ENCODE measurements at places on chromosomes 3 and 15.

- no peak for DNase-seq
These were observed 74.2 kb downstream of the GTF2E1 start for GRCh38 chr3:120816728-120817127.

- DNase-seq: no peak
These were observed 5.9 kb downstream of the ZSCAN2 start for GRCh38 chr15:84606653-84607120.

DNA sequence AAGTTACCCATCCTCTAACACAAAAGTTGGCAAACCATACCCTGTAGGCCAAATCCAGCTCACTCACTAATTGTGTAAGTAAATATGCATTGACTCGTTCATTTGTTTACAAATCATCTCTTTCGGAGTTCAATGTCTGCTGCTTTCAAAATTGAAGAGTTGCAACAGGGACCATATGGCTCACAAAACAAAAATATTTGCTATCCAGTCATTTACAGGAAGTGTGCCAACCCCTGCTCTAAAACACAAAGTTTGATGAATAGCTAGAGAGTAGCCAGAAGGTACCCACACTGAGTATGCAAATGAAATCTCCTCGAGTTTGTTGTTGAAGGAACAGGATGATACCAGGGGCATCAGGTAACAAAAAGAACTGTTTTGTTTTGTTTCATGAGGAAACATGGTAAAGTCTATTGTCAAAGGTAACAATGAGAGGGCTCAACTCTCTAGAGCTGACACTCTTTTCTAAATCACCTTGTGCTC lies 236.2 kb upstream of the THBS1 start:
- DNase-seq: no peak

DNA sequence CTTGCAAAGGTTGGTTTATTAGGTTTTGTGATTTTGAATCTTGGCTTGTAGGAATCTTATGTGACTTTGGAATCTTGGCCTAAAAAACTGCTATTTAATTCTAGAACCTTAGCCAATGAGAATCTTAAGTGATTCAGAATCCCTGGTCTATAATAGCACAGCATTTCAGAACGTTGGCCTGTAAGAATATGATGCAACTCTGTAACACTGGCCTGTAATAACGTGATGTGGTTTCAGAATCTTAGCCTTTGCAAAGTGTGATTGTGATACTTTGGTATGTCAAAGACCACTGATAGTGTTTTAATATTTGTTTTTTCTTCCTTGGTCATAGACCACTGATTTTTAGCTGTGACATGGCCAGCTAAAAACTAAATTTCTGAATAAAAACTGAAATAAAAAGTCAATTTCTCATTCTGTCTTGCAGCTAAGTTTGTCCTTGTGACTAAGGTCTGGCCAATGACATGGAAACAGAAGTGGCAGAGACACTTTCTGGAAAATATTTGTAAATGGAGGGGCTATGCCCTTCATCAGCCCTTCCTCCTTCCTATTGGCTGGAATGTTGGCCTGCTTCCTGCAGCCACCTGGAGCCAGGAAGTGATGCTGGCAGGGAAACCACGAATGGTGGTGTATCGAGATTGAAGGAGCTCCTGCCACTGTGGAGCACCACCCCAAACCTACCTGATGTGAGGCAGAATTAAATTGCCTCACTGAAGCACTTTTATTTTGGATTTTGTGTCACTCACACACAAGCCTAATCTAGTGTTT lies 42.3 kb upstream of the CORO2B start:
- DNase-seq: no peak

DNA sequence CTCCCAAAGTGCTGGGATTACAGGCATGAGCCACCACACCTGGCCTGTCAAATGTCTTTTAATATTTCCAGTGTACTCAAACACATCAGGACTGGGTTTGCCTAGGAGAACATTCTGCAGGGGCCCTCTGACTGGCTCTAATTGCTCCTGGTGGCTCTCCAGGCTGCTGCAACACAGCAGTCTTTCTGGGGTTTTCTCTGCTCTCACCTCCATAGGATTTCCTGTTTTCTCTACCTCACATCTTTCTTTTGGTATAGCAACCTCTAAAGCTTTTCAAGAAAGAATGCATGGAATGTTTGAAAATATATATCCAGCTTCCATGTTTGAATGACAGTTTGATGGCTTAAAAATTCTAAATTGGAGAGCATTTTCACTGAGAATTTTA lies 83.3 kb upstream of the IGSF10 start:
- no peak for DNase-seq

GRCh38 chr15:44485880-44486279 lies 51.1 kb upstream of the EIF3J start:
- DNase-seq: no peak

DNA sequence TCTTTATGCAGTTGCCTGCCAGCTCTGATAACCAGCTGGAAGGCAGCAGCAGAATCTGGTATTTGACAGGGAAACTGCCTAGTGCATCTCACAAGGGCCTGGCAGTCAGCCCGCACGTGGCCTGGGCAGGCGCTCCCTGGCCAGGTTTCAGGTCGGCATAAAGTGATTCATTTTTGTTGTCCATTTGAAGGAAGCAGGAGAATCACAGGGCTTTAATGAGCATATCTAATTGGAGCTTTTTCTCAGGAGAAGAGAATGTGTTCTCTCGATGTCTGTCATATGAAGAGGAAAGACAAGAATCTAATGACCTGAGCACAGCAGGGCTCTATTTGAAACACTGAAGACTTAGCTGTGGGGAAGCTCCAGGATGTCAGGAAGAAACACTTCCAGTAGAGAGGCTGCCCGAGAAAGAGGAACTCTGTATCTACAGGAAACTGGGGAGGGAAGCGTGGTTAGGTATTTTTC lies 98.8 kb upstream of the MB21D2 start:
- no peak for DNase-seq

- DNase-seq: no peak
These were observed 87.4 kb downstream of the CRTC3 start for GRCh38 chr15:90617171-90617570.

GRCh38 chr15:25767356-25768151 lies 95.6 kb downstream of the ATP10A start:
- DNase-seq: no peak

DNA sequence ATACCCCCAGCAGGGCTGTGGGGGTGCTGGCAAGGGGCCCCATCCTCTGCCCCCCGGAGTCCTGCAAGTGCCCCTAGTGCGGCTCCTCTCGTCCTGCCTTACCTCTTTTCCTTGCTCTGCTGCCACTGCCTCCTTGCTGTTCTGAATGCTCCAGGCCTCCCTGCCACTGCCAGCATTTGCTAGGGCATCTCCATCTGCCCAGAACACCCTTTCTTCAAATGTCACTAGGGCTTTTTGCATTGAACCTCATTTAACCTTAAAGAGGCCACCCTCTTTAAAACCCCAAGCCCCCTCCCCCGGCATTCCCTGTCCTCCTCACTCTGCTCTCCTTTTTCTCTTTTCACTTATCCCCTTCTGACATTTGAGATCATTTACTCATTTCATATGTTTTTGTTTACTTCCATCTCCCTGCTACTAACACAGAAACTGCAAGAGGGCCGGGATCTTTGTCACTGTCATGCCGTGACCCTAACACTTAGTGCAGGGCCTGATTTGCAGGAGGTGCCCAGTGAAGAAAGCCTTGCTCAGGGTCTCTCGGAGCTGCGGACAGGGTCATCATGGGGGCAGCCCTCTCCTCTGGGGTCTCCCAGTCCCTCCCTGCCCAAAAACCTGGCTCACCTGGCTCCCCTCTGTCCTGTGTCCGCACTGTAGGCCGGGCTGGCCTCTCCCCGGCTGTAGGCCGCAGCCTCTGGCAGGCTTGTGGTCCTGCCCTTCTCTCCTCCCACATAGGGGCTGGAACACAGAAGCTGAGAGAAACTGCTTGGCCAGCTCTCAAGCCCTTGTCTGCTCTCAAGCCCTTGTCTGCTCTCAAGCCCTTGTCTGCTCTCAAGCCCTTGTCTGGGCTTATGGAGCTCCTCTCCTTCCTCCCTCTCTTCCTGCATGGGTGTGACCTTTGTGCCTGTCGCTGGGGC lies at the start of gene ACOX2:
Gene ACOX2, minus strand, starts transcription at position 690 of the 911 bp plus-strand sequence. CDS start 2,084 bp downstream, outside the sequence.
- no peak for DNase-seq

DNA sequence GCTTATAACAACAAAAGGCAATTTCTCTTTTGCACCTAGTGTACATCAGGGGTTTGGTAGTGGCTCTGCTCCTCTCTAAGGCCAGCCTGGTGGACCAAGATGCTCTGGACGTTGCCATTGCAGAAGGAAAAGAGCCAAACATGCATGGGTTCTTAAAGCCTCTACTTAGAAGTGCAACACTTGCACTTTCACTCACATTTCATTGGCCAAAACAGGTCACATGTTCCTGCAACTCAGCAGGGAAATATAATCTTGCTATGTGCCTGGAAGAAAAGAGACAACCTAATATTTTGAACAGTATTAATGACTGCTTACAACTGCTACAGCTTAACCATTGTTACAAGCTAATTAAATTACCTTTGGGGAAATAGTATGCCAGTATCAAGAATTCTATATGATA lies 182.9 kb downstream of the IL5RA start:
- DNase-seq: no peak

- DNase-seq: no peak
These were observed 8.8 kb downstream of the EIF2AK4 start for GRCh38 chr15:39942753-39943150.

DNA sequence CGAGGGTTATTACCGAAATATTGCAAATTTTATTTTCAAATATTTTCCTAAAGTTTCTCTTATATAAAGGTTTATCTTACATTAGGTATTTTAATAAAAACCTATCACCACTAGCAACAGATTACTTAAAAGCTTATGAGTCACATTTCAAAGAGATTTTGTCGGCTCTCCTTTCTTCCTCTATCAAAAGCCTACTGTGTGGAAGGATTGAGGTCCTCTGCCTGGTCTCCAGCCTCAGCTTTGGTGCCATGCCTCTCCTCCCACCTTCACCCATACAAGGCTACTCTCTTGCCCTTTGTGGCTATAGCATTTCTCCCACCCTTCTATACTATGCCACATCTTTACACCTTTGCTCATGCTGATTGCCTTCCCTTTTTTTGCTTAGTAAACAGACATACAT lies 199.3 kb downstream of the TNIK start:
- DNase-seq: no peak

DNA sequence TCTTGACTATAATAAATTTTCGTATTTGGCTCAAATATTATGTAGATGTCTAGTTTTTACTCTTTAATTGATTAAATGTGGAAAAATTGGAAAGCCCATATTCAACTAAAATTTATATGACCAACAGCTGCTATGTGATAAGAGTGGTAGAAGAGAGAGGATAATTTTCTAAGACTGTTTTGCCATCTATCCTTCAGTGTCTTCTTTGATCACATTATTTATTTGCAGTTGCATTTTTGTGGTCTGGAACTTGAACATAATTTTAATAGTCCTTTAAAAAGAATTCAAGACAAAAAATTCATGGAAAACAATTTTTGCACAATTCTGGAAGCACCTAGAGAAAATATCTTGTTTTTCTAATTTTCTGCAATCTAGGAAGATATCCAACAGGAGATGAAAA lies 213.3 kb upstream of the THBS1 start:
- DNase-seq: no peak

- no peak for DNase-seq
These were observed 24.3 kb upstream of the SV2B start for GRCh38 chr15:91075739-91076138.

DNA sequence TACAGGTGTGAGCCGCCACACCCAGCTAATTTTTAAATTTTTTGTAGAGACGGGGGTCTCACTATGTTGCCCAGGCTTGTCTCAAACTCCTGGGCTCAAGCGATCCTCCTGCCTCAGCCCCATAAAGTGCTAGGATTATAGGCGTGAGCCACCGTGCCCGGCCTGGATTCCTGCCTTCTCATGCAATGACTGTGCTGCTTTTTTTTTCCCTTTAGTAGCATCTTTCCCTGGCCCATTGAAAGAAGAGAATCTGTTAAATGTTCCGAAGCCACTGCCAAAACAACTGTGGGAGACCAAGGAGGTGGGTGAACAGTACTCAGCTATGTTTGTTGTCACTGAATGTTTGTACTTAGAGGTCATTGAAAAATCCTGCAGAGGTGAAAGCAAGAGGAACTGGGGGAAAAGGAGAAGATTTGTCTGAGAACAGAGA lies 88.0 kb downstream of the CRTC3 start:
- DNase-seq: no peak

DNA sequence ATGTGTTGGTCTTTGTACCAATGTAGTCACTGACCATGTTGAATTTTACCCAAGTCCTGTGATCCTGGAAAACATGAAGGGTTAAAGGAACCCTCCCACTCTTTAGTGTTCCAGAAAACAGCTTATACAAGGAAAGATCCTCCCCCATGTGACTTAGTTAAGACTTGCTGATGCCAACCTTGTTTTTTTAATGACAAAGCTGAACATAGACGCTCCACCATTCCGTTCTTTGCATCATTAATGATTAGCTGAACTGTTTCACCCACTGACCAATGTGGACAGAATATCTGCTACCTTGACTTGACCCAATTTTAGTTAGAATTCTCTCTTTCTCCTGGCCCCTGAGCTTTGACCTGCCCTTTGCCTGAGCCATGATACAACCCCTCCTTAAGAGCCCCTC lies 3.5 kb upstream of the WDR72 start:
- no peak for DNase-seq

- no peak for DNase-seq
These were observed 90.8 kb downstream of the CRTC3 start for GRCh38 chr15:90620379-90621067.

GRCh38 chr3:161310649-161311423 lies 60.5 kb downstream of the SPTSSB start:
- DNase-seq: no peak

DNA sequence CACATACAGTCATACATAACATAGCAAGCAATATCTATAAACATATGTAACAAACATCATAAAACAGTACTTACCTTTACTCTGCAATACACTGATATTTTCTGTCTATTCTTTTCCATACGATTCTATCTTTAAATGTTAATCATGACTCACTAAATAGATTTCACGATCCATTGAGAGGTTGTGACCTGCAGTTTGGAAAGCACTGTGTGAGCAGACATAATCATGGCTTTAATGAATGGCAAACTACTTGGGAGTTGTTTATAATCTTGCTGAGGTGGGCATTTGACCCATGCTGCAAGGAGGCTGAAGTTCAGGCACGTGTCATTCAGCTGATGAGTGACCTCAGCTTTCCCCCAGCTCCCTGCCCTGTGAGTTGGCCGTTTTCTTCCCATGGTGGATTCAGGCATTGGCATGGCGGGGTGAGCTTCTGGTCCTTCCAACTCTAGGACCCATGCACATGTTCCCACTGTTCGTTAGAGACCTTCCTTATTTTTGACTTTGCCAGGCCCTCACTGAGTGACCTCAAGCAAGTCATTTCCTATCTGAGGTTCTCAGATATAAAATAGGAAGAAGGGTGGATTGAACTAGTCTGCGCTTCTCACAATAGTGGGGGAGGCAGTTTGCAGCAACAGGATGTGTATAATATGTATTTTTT lies 41.7 kb downstream of the PAQR5 start:
- no peak for DNase-seq
